ENCODE measurements at places on chromosomes 16 and 17.

GRCh38 chr17:66971264-66971663 is 6.8 kb downstream of the CACNG4 start:
- no peak for DNase-seq

- DNase-seq, result no peak
Observed at GRCh38 chr17:55576237-55576995, 65.2 kb upstream of the SMIM36 start.

- no peak for DNase-seq
Observed at GRCh38 chr17:28112181-28112580, 69.7 kb downstream of the NLK start.

GRCh38 chr17:3598078-3598477 is 11.1 kb downstream of the TRPV1 start:
- no peak for DNase-seq

GRCh38 chr17:69058165-69058564 is 2.6 kb downstream of the ABCA9 start:
- peak; percentile 46 for DNase-seq
